ENCODE measurements at places on chromosomes 7 and 10. TPM values are rescaled to one million over a fixed set of nuclear protein-coding genes. Genes with fewer than 3 reads are reported as not detected.

The TMEM140 gene
- 19.9 TPM for total RNA-seq

The TMEM176B gene
- not detected for total RNA-seq

The PRSS37 gene
- total RNA-seq, result not detected

The ANXA8L1 gene
- total RNA-seq, result 1.1 TPM

The IRF5 gene
- 17.7 TPM for total RNA-seq
